Cardiac atrium fibroblast (primary cell): ENCODE measurements at places on chromosomes 2 and 18. TPM values are rescaled to one million over a fixed set of nuclear protein-coding genes. Genes with fewer than 3 reads are reported as not detected.

Gene CDH2
- 23.8 and 47.6 TPM in 2 replicates for total RNA-seq

Gene SOCS6
- total RNA-seq, result 13.2 and 18.1 TPM in 2 replicates

Gene POTEF
- total RNA-seq, result not detected in 2 replicates

Gene CCDC74A
- total RNA-seq, result 2.8 and 4.0 TPM in 2 replicates

Gene NT5DC4
- total RNA-seq, result not detected in 2 replicates

Gene DNAJB2
- 32.9 and 35.3 TPM in 2 replicates for total RNA-seq
